ENCODE measurements at places on chromosomes 4 and X. TPM values are rescaled to one million over a fixed set of nuclear protein-coding genes. Genes with fewer than 3 reads are reported as not detected.

GRCh38 chrX:1442724-1443367 is 9.9 kb downstream of the ASMTL start:
- peak; percentile 8 for DNase-seq
- H3K27ac ChIP-seq: no peak overlapping the region
- H3K4me3 ChIP-seq: no peak overlapping the region
- no peaks in the 10 kb centered on the region for H3K4me1 ChIP-seq

The ERCC6L gene
- 0.14 TPM for total RNA-seq

GRCh38 chrX:153649178-153649914 is 2.3 kb downstream of the DUSP9 start:
- peaks cover 20% of the 10 kb centered on the region for H3K4me1 ChIP-seq
- H3K4me3 ChIP-seq: no peak overlapping the region
- H3K36me3 ChIP-seq: no peaks in the 10 kb centered on the region
- no peak overlapping the region for H3K27ac ChIP-seq
- peak; percentile 74 for DNase-seq

- no peak overlapping the region for H3K4me3 ChIP-seq
- DNase-seq: no peak
- H3K27ac ChIP-seq: no peak overlapping the region
- H3K36me3 ChIP-seq: no peaks in the 10 kb centered on the region
- H3K27me3 ChIP-seq: no peaks in the 10 kb centered on the region
Observed at GRCh38 chr4:25538430-25538829, 117.2 kb upstream of the SLC34A2 start.

The ASB11 gene
- total RNA-seq: 0.14 TPM

- no peaks in the 10 kb centered on the region for H3K4me1 ChIP-seq
- no peak overlapping the region for H3K4me3 ChIP-seq
- DNase-seq: no peak
- no peak overlapping the region for H3K27ac ChIP-seq
Observed at GRCh38 chr4:82523179-82523578, 38.6 kb downstream of the TMEM150C start.

The HS6ST2 gene
- 1.3 TPM for total RNA-seq

The C4orf54 gene
- total RNA-seq: 0.03 TPM

The LONRF3 gene
- total RNA-seq: 24.6 TPM

DNA sequence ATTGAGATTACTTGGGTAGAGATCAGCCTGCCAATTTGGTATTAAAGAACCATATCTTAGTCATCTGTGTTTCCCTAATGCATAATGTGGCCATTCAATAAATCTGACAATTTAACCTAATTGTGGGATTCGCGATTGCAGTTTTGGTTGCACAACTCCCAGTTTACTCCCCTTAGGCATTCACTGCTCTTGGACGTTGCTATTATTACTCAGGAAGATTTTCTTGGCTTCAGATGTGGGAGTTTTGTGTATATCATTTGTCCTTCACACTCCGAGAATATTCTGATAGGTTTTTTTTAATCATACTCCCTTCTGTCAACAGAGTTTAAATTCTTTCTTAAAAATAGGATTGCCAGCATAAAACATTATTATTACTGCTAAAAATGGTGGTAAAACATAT is 22.0 kb upstream of the TRPC3 start:
- H3K4me1 ChIP-seq: no peaks in the 10 kb centered on the region
- no peak for DNase-seq
- H3K4me3 ChIP-seq: no peak overlapping the region
- no peaks in the 10 kb centered on the region for H3K36me3 ChIP-seq
- H3K27ac ChIP-seq: no peak overlapping the region

- no peak overlapping the region for H3K4me3 ChIP-seq
- H3K27ac ChIP-seq: no peak overlapping the region
- no peaks in the 10 kb centered on the region for H3K4me1 ChIP-seq
- no peak for DNase-seq
- no peaks in the 10 kb centered on the region for H3K36me3 ChIP-seq
- H3K27me3 ChIP-seq: no peaks in the 10 kb centered on the region
Observed at GRCh38 chrX:13357925-13358324, 38.1 kb upstream of the ATXN3L start.

- H3K27me3 ChIP-seq: no peaks in the 10 kb centered on the region
- no peak overlapping the region for H3K27ac ChIP-seq
- H3K4me3 ChIP-seq: peak overlapping the region; percentile 5
- no peak for DNase-seq
- no peaks in the 10 kb centered on the region for H3K4me1 ChIP-seq
Observed at GRCh38 chr4:125677665-125678307, 363.0 kb downstream of the FAT4 start.

The MGARP gene
- not detected for total RNA-seq

DNA sequence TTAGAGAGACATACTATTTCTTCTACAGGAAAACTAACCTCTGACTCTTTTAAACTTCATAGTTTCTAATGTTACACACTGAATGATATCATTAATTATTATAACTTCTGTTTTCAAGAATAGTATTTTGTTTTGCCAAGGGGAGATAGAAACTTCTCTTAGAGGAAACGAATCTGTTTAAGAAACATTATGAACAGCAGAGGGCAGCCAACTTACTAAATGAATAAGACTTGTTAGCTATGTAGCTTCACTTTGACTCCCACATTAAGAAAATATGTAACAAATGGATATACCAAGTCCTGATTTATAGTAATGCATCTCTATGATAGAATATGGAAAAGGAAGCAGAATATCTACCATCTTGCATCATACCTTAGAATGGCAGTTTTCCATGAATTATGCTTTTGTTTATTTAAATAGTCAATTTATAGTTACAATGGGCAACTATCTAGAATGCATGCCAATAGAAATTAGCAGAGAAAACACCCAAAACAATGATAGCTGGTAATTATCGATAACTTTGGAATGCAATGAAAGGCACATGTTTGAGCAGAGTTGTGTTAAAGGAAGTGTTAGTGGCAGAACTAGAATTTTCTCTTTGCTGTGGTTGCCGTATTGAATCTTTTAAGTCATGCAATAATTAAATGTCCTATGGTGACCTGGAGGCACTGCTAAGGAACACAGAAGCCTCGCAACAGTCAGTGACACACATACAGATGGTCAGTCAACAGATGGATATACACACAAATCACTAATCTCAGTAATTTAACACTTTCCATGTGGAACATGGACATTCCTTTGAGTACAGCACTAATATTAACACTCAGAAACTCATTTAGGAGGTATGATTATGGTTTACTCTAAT is 105.7 kb upstream of the PDLIM3 start:
- no peak overlapping the region for H3K27ac ChIP-seq
- H3K4me1 ChIP-seq: peaks cover 5% of the 10 kb centered on the region
- DNase-seq: no peak
- no peaks in the 10 kb centered on the region for H3K27me3 ChIP-seq
- no peak overlapping the region for H3K4me3 ChIP-seq

DNA sequence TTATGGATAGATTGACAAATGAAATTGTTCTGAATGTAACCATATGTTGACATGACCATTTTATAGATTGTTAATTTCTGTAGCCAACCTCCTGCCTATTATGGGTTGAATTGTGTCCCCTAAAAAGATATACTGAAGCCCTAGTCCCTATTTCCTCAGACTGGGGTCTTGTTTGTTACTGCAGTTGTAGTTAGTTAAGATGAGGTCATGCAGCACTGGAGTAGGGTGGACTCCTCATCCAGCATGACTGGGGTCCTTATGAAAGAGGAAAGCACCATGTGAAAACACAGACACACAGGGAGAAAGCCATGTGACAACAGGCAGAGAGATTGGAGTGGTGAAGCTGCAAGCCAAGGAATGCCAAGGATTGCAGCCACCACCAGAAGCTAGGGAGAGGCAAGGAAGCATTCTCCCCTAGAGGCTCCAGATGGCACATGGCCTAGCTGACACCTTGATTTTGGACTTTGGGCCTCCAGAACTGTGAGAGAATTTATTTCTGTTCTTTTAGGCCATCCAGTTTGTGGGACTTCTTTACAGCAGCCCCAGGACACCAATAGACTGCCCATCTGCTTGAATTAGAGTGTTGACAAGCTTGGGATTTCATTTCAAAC is 14.0 kb downstream of the MTM1 start:
- H3K4me1 ChIP-seq: no peaks in the 10 kb centered on the region
- no peaks in the 10 kb centered on the region for H3K36me3 ChIP-seq
- H3K4me3 ChIP-seq: no peak overlapping the region
- no peak for DNase-seq

- no peaks in the 10 kb centered on the region for H3K27me3 ChIP-seq
- no peak overlapping the region for H3K4me3 ChIP-seq
Observed at GRCh38 chr4:57119054-57119651, 9.0 kb upstream of the IGFBP7 start.

DNA sequence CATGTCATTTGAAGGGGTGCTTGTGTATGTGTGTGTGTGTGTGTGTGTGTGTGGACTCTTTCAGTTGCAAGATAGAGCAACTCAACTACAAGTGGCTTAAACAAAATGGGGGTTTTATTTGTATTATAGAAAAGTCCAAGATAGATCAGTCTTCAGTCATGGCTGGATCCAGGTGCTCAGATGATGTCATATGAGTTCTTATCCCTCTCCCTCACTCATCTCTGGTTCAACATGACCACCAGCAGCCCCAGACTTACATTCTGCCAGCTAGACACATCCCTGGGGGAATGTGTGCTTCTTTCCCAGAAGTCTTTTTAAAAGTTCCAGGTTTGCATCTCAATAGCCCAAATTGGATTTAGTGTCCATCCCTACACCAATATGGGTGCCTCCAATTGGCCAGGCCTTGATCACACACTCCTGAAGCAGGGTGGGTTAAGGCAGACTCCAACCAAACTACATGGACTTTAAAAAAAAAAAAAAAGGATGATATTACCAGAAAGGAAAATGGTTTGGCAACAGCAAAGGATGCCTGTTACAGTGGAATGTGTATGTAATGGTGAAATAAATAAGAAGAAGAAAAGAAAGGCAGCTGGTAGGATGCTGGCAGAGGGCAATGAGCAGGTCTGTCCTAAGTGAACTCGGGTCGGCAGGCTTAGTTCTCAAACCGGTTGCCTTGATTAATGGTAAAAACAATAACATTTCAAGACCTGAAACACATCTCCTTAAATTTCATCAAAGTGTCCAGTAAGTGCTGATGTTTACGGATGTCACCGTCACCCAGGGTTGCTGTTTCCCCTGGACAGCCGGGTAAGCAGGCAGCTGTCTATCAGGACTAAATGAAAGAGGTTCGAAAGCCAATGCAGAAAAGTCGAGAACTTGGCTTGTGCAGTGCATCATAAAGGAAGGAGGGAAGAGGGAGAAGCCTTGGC is 107.7 kb downstream of the SMIM20 start:
- no peak for DNase-seq
- no peaks in the 10 kb centered on the region for H3K36me3 ChIP-seq
- H3K27me3 ChIP-seq: no peaks in the 10 kb centered on the region
- peak overlapping the region; percentile 27 for H3K4me3 ChIP-seq
- peak overlapping the region; percentile 75 for H3K27ac ChIP-seq

DNA sequence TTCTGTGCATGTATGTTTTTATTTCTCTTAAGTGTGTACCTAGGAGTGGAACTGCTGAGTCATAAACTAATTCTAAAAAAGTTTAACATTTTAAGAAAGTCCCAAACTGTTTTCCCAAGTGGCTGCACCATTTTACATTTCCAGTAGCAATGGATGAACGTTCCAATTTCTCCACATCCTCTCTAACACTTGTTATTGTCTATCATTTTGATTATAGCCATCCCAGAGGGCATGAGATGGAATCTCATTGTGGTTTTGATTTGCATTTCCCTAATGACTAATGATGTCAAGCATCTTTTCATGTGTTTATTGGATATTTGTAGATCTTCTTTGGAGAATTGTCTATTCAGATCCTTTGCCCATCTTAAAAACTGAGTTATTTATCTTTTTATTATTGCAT is 82.5 kb downstream of the PPEF1 start:
- no peaks in the 10 kb centered on the region for H3K27me3 ChIP-seq
- no peak overlapping the region for H3K27ac ChIP-seq
- H3K4me3 ChIP-seq: no peak overlapping the region
- no peak for DNase-seq

DNA sequence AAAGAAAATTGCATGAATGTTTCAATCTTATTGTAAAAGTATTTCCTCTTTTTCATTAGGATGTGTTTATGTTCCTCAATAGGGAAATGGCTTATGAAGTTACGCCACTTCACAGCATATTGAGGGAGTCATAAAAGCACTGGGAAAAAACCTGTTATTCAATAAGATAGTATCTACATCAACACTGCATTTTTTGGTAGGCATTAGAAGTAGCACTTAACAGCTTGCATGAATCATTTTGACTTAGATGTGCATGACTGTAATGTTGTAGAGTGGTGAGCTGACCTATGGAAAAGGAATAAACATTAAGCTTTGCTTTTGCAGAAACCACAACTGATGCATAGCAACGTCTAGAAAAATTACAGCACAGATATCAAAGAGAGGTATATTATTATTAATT is 111.2 kb upstream of the GRXCR1 start:
- no peak for DNase-seq
- no peak overlapping the region for H3K4me3 ChIP-seq
- H3K4me1 ChIP-seq: no peaks in the 10 kb centered on the region
- H3K27me3 ChIP-seq: no peaks in the 10 kb centered on the region
- no peak overlapping the region for H3K27ac ChIP-seq
- H3K36me3 ChIP-seq: no peaks in the 10 kb centered on the region

DNA sequence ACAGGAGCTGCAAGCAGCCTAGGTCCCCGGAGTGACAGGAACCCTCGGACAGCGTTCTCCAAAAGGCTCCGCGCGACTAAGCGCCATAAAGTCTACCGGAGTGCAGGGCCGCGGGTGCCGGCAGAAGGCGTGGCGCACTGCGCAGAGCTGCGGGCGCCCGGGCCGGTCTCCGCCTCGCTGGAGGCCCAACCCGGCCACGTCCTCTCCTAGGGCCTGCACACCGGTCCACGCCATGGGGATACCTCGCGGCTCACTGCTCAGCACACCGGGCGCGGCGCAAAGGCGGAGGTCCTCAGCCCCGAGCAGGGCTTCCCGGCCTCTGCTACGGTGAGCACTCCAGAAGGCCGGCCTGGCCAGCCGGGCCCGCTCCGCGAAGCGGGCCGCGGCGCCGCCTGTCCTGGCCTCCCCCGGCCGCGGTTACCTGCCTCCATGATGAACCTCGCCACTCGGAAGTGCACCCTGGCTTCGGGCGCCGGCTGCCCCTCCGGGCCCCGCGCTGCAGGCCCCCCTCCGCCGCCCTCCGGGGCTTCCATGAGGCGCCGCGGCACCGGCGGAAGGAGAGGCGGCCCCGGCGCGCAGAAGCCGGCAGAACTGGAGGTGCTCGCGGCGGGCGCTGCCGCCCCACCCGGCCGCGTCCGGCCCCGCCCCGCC is at the start of gene CCNQ:
CCNQ (minus strand) TSS at position 599 of the 651 bp plus-strand sequence; CDS start at position 533, 66 bp downstream.
- peak within 1 kb of the TSS; percentile 58 for H3K4me3 ChIP-seq
- DNase-seq: no peak
- H3K4me1 ChIP-seq: peaks cover 22% of the 10 kb centered on the region
- peaks cover 11% of the 10 kb centered on the region for H3K36me3 ChIP-seq

DNA sequence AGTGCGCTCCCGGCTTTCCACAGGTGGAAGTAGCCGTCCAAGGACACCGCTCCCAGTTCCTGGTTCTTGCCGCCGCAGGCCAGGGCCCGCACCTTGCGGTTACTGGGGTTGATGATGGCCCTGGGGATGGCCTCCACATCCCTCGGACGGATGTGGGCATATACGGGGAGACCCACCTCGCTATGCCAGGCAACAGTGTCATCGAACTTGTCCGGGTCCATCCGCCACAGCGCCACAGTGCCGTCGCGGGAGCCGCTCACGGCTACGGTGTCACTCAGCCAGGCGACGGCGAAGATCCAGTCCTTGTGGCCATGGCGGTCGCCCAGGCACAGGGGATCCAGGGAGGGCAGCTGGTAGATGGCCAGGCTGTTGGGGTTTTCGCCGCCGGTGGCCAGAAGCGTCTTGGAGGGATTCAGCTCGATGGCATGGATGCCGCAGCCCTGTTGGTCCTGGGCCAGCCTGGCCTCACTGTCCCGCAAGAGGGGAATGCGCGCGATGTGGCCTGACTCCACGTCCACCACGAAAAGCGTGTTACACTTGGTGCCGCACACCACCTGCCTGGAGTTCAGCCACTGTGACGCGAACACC is 795 bp downstream of the DCAF12L1 start:
- no peak overlapping the region for H3K4me3 ChIP-seq
- no peaks in the 10 kb centered on the region for H3K4me1 ChIP-seq
- peak; percentile 46 for DNase-seq
- H3K27ac ChIP-seq: no peak overlapping the region
